ENCODE measurements at places on chromosomes 4 and X. TPM values are rescaled to one million over a fixed set of nuclear protein-coding genes. Genes with fewer than 3 reads are reported as not detected.

MAPK10 gene
- total RNA-seq = 1.1 TPM

FAM13A gene
- total RNA-seq = 8.9 TPM

NXF2B gene
- total RNA-seq = not detected

PRDM5 gene
- 11.7 TPM for total RNA-seq

DNA sequence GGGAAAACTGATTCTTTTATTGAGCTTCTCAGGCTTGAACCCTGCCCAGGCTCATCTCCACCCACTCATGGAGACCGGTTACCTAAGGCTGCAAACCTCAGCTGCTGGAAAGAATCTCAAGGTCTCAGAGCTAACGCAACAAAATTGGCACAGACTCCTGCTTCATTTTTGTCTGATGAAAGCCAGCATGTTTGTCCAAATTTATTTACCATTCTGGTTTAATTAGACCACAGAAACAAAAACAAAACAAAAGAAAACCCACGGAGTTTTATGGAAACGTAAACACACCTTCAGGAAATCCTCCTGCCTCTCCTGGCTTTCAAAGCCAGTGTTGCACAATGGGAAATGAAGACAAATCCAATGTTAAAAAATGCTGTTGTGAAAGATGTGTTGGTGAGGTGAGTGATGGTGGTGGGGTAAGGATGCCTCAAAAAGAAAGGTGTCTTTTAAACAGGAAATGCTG, 56.4 kb upstream of the PDLIM3 start:
- H3K36me3 ChIP-seq = no peaks in the 10 kb centered on the region
- no peak overlapping the region for H3K4me3 ChIP-seq
- DNase-seq = no peak
- H3K4me1 ChIP-seq = peaks cover 20% of the 10 kb centered on the region

- DNase-seq = no peak
- H3K36me3 ChIP-seq = no peaks in the 10 kb centered on the region
- no peaks in the 10 kb centered on the region for H3K4me1 ChIP-seq
- H3K27ac ChIP-seq = no peak overlapping the region
- H3K4me3 ChIP-seq = no peak overlapping the region
Measured at GRCh38 chr4:109231331-109231730, 71.1 kb downstream of the COL25A1 start.

GRCh38 chr4:86302251-86302650, 57.6 kb downstream of the MAPK10 start:
- DNase-seq = no peak
- H3K4me1 ChIP-seq = peaks cover 8% of the 10 kb centered on the region
- H3K4me3 ChIP-seq = no peak overlapping the region

- peaks cover 15% of the 10 kb centered on the region for H3K4me1 ChIP-seq
- no peak overlapping the region for H3K27ac ChIP-seq
- no peak overlapping the region for H3K4me3 ChIP-seq
- DNase-seq = no peak
- no peaks in the 10 kb centered on the region for H3K36me3 ChIP-seq
Measured at GRCh38 chr4:68460085-68460484, 12.8 kb downstream of the TMPRSS11E start.

DNA sequence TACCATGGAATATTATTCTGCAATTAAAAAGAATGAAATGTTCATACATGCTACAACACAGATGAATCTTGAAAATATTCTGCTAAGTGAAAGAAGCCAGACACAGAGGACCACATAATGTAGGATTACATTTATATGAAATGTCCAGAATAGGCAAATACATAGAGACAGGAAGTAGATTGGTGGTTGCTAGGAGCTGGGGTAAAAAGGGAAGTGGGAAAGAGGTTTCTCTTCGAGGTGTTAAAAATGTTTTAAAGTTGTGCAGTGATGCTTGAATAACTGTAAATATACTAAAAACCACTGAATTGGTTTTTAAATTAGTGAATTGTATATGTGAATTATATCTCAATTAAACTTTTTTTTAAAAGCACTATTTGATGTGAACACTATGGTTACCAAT, 3.6 kb upstream of the NXT2 start:
- H3K36me3 ChIP-seq = no peaks in the 10 kb centered on the region
- no peak for DNase-seq
- peaks cover 4% of the 10 kb centered on the region for H3K4me1 ChIP-seq
- no peak overlapping the region for H3K4me3 ChIP-seq
- H3K27ac ChIP-seq = no peak overlapping the region

DNA sequence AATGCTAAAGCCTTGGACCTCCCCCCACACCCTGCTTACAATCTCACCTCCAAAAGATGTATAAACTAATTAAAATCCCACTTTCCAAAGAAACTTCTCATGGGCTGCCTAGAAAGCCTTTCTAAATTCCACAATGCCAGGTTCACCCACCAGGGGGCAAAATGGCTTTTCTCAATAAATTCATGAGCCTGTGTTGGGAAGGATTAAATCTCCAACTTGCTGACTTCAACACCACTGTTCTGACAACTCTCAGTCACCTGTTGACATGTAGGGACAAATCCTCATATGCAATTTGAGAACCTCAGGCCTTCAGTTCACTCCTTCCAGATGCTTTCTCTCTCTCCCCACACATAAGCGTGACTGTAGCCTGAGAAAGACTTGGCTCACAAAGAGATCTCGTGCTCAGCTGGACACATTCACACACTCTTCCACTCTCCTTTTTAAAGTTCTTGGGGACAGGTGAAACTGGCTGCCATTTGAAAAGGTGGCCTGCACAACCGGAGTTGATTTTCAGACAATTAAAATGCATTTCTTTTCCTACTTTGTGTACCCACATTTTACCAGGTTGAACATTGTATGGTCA, 88.6 kb upstream of the PRPS2 start:
- H3K27me3 ChIP-seq = peaks cover 2% of the 10 kb centered on the region
- H3K4me3 ChIP-seq = no peak overlapping the region
- DNase-seq = no peak
- H3K4me1 ChIP-seq = peaks cover 6% of the 10 kb centered on the region
- H3K27ac ChIP-seq = no peak overlapping the region

DNA sequence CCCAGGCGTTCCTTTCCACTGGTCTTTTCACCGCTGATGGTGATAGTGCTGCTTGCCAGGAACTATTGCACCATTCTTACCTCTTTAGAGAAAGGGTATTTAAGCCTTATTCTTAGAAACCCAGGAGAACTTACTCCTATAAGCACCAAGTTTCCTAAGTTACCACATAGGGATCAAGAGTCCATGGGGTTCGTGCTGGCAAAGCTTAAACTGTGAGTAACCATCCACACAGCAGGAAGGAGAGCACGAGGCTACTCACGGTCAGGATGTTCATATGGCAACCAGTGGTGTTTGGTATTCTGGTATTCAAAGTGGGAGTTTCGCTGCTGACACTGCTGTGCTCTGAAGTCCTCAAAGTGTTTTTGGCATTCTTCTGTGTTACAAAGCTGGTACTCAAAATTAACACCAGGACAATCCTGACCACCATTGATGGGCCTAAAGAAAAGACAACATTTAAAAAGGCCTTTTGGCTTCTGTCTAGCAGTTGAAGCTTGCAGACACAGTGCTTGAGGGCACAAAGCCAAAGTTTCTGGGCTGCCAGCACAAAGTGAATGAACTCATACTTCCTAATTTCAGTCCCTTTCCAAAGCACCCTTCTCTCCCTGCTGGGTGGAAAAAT, 256.9 kb downstream of the ADAMTS3 start:
- H3K36me3 ChIP-seq = no peaks in the 10 kb centered on the region
- DNase-seq = peak; percentile 91
- peak overlapping the region; percentile 98 for H3K27ac ChIP-seq
